ENCODE measurements at places on chromosomes 1 and 21.

DNA sequence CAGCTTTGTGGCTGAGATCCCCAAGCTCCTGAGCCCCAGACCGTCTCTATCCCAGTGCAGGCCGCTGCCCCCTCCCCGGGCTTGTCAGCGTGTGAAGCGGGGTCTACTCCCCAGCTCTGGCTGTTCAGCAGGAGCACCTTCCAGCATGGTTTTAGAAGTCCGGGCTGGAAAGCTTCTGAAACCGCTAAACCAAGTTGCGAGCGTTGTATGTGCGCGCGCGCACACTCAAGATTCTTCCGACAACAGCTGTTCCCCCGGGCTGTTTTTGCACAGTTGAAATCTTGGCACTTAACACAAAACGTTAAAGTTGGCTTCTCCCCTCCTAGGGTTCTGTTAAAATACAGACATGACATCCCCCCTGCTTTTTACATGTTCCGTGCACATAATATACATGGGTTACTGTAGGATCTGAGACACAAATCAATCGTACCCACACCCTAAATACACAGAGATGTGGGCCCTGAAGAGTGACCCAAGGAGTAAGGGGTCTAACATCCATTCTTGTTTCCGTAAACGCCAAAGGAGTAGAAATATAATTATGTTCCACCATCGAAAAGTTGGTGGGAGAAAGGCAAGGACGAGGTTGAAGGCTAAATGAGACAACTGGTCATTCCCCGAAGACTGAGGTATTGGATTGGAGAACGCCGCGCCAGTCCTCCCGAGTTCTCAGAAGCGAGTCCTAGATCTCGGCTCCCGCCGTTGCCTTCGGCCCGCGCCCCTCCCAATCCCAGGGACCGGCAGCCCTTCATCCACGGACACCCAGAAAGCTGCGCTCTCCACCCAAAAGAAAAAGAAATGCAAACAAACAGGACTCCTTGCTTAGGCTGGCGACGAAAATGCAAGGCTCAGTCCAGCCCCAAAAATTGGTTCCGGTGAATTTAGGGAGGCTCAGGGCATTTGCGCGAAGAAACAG, 1.3 kb downstream of the TBX15 start:
- no peak for ATAC-seq

GRCh38 chr1:173503391-173503790, 26.3 kb downstream of the PRDX6 start:
- ATAC-seq: peak; percentile 67

DNA sequence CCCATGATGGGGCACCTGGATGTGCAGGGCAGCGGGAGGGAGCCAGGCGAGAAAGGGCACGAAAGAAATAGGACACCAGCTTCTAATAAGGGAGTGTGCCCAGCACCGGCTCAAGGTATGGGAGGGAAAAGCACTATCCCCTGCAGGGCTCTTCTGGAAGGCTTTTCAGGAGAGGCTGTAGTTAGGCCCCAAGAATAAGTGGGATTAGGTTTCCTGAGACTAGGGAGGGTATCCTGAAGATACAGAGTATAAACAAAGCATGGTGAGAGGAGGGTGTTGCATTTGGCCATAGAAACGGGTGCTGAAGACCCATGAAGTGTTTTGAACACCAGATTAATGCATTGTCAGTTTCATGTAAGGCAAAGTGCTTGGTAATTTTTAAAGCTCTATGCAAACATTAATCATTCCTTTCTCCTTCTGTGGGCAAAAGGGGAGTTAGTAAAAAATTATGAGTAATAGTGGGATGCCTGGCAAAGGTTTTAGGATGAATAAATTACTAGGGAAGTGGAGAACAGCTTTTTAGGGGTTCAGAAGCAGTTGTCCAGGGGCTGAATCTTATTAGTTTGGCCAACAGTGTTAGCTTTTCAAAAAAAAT, 74.0 kb downstream of the SYT6 start:
- no peak for ATAC-seq

- no peak for ATAC-seq
Measured at GRCh38 chr21:33478935-33479678, 667 bp downstream of the TMEM50B start.

- no peak for ATAC-seq
Measured at GRCh38 chr1:30735124-30735523, 11.7 kb upstream of the MATN1 start.

- ATAC-seq: no peak
Measured at GRCh38 chr1:178871551-178872320, 859 bp upstream of the ANGPTL1 start.

DNA sequence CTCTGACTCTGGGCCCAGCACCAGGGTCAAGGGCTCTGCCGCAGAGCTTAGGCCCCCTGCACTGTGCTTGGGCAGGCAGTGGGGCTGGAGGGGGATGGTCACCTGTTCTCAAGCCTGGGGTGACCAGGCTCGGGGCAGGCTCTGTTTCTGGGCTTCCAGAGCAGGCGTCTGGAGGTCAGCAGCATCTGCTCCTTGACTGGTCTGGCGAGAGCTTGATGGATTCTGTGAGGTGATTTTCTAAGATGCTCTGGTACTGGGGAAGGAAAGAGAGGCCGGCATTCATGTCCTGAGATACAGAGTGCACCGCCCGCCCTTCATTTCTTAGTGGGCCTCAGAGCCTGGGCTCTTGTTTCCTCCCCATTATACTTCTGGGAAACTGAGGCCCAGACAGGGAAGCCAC, 24.5 kb downstream of the RAB7B start:
- no peak for ATAC-seq

- ATAC-seq: peak; percentile 7
Measured at GRCh38 chr1:20212085-20212684, 25.9 kb upstream of the PLA2G2C start.

DNA sequence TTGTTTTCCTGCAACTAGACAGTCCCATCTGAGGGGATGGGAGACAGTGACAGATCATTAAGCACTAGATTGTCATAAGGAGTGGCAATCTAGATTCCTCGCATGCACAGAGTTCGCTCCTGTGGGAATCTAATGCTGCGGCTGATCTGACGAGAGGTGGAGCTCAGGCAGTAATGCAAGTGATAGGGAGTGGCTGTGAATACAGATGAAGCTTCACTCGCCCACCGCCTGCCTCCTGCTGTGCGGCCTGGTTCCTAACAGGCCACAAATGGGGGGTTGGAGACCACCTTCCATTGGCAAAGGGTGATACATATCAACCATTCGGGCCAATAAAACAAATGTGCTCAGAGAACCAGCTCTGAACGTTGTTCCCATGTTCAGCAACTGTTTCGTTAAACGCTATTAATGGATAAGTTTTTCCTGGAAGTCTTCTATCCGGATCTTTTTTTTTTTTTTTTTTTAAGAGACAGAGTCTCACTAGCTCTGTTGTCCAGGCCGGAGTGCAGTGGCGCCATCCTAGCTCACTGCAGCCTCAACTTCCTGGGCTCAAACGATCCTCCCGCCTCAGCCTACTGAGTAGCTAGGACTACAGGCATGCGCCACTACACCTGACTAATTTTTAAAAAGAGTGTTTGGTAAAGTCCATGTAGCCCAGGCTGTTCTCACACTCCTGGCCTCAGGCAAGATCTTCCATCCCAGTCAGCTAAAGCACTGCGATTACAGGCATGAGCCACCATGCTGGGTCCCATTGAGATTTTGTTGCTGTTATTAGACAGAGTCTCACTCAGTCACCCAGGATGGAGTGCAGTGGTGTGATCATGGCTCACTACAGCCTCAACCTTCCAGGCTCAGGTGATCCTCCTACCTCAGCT, 8.7 kb upstream of the RSRP1 start:
- peak; percentile 61 for ATAC-seq

DNA sequence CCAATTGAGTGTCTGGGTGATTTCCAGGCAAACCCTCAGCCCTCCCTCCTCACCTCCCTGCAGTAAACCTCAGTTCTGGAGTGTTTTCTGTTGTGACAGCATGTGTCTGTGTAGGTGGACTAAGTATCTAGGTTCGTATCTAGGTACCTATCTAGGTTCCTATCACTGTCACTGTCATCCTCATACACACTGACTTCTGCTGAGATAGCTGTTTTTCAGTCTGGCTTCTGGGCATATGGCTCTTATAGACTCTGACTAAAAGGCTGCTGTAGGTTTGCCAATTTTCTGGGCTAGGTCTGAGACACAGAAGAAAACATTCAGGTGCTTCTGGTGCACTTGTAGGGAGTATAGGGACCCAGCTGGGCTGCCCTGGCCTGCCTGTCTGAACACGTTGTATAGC, 8.1 kb upstream of the TRIM67 start:
- ATAC-seq: no peak

GRCh38 chr1:200154069-200154767, 126.7 kb downstream of the NR5A2 start:
- no peak for ATAC-seq

- ATAC-seq: no peak
Measured at GRCh38 chr1:26717017-26717491, 21.2 kb downstream of the ARID1A start.

DNA sequence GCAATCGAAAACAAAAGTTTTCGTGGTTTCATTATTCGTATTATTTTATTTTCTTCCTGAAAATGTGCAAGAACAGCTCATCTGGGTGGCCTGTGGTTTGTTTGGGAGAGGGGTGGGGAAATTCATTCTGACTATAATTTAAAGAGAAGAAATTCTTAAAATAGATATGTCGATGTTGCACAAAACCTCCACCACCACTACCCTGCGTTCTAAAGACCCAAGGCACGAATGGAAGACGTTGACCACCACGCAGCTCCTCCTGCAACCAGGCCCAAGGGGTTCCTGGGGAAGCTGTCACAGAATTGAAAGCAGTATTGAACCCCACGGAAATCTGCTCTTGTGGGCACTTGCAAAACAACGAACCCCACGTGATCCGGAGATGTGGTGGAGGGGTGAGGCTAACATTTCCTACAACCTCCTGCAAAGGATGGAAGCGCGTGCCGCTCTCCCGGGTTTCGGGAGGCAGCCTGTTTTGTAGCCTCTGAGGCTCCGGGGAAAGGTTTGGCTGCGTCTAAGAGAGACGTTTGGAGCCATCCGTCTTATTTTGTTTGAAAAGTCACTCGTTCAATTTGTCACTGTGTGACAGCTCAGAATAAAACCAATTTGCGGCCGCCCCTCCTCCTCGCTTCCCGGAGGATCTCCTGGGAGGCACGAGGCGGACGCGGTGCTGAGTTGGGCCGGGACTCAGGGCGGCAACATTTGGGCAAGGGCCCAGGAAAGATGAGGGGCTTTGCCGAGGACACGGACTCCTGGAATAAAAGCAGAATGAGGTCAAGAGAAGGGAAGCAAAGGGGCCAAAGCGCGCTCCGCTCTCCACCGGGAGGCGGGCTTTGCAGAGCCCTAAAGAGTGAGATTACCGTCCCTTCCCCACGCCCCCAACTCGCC, 810 bp upstream of the HLX start:
- no peak for ATAC-seq

GRCh38 chr1:118306851-118307250, 121.8 kb upstream of the SPAG17 start:
- no peak for ATAC-seq

DNA sequence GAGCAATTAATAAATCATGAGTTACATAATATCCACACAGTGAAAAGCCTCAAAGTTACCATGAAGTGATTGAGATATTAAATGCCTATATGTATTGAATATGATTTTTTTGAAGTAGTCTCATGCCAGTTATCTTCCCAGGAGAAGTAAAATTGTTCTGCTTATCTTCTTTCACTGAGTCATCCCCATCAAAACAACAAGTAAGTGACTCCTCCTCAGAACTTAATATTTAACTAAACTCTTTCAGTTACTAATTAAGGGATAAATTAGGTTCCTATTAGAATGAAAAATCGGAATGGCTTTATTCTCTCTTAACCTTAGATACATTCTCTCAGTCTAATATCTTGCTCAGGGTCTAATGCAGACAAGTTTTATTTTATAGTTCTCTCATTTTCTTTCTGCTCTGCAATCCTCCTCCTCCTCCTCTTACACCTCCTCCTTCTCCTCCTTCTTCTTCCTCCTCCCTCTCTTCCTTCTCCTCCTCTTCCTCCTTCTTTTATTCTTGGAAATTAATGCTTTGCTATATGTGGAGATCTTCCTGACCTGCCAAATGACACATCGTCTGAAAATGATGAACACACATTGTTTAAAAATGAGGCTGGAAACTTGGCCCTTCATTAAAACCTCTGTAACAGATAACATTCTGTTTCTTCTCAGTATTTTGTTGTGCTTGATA, 110.9 kb downstream of the RUNX1 start:
- ATAC-seq: no peak
